ENCODE measurements at places on chromosomes 16 and 17. TPM values are rescaled to one million over a fixed set of nuclear protein-coding genes. Genes with fewer than 3 reads are reported as not detected.

Gene NAGS
- 0.28 TPM for total RNA-seq

Gene MT1F
- 6.4 TPM for total RNA-seq

Gene CSH1
- total RNA-seq: not detected

Gene FXR2
- 63.1 TPM for total RNA-seq

Gene C16orf89
- total RNA-seq: not detected
